ENCODE measurements at places on chromosomes 11 and 22.

DNA sequence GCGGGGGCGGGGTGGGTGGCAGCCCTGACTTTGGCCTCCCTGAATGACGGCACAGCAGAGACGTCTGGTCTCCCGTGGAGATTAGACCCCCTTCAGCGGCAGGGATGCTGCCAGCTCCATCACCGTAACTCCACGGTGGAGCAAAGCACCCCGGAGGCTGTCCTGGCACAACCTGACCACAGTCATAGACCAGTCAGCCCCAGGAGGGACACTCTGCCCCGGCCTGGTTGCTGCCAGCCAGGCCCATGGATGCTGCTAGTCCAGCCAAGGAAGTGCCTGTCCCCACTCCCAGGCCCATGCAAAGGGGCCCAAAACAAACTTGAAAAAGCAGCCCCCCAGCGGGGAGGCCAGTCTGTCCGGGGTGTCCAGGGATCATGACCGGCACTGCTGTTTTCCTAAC lies 11.5 kb upstream of the ANO1 start:
- no peak for DNase-seq

DNA sequence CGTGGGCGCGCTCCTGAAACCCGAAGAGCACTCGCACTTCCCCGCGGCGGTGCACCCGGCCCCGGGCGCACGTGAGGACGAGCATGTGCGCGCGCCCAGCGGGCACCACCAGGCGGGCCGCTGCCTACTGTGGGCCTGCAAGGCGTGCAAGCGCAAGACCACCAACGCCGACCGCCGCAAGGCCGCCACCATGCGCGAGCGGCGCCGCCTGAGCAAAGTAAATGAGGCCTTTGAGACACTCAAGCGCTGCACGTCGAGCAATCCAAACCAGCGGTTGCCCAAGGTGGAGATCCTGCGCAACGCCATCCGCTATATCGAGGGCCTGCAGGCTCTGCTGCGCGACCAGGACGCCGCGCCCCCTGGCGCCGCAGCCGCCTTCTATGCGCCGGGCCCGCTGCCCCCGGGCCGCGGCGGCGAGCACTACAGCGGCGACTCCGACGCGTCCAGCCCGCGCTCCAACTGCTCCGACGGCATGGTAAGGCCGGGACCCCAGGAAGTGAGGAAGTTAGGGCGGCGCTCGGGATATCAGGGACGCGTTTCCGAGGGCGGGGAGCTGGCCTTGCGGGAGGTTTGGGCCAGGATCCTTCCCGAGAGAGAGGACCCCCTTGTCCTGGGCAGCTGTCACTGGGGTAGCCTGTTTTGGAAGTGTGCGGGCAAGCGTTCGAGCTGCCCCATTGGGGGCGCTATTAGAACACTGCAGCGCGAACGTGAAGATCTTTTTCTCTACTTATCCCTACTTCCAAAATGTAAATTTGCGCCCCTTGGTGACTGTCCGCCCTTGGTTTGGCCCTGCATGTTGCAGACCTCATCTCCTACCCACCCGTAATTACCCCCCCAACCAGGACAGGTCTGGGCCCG lies 796 bp downstream of the MYOD1 start:
- no peak for DNase-seq

DNA sequence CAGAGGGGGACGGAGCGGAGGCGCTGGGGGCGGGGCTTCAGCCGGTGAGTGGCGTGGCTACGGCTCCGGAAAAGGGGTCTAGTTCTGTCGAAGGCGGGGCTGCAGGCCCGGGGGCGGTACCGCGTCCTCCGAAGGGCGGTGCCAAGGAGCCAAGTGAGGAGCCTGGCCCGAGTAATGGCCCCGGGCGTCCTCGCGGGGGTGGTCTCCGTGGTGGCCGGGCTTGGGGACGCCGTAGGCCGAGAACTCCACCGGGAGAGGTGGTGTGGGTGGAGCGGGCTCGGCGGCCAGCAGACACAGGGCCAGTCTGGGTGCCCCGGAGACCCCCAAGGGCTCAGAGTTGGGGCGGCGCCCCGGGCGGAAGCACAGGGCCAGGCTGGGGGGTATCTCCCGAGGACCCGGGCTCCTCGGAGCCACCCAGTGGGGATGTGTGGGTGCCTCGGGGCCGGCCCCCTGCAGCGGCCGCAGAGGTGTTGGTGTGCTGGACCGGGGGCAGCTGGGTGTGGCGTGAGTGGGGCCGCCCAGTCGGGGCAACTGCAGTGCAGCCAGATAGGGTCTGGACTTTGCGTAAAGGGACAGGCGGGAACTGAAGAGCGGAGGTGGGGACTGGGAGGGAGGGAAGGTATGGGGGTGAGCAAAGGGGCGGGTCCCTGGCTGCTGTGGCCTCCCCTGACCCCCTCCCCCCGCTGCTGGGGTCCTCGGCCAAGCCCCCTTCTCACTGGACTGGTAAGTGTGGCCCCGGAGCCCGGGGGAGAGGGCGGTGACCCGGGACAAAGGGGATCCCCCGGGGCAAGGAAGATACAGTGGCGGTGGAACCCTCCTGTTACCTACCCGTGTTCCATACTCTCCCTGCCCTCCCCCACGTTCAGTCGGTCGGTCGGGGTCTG lies 838 bp downstream of the FKBP2 start:
- peak; percentile 80 for DNase-seq

DNA sequence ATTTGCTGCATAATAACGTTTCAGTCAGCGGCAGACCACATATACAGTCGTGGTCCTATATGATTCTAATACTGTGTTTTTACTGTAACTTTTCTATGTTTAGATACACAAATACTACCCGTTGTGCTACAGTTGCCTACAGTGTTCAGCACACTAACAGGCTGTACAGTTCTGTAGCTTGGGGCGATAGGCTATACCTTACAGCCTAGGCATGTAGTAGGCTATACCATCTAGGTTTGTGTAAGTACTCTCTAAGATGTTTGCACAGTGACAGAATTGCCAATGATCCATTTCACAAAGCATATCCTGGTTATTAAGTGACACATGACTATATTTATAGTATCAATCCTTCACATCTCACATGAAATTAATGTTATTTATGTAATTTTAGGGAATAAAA lies 78.2 kb downstream of the YAP1 start:
- DNase-seq, result no peak

DNA sequence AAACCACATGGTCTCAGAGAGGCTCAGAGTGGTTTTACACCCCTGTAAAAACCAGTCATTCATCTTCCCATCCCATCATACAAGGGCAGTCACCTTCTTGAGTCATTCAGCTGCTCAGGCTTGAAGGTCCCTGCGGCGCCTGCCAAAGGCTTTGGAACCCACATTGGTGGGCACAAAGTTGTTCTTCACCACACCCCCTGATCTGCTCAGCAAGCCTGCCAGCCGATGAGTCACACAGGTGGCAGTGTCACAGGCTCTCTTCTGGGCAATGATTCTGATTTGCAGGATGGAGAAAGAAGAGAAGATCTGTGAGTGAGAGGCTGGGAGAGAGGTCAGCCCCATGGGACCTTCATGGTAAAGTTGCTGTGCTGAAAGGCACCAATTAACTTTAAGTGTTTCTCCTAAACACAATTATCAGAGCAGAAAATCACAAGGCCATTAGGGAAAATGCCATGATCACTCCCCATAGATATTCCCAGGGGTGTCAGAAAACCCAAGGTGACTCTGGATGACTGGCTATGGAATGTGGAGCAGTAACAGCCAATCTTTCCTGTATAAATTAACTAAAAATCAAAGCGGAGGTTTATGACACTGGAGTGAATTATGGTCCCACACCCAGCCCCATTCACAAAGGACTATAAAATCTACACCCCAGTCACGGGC lies 4.4 kb downstream of the CALCA start:
- DNase-seq, result no peak

Measured in right lobe of liver (tissue), 6 donors.